ENCODE measurements at places on chromosomes 13 and 19.
A peak's percentile ranks its signal among the peaks of the same experiment; 100 is the strongest.

DNA sequence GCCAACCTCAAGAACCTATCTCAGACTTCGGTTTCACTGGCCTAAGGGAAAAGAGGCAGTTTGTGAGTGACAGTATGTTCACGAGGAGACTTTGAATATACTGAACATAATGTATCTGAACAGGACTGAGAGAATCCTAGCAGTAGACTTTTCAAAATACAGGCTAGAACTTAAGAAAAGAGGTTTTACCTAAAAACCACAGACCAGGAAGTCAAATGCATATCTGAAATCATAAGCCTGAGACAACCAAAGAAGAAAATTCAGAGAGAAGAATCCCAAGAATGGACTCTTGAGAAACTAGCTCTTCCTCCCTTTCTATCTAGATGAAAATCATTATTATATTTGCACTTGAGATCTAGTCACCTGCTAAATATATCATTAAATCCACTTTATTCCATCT is 17.6 kb downstream of the MYCBP2 start:
- no peak for DNase-seq

GRCh38 chr13:114286808-114287207 is 5.4 kb downstream of the UPF3A start:
- no peak for DNase-seq

DNA sequence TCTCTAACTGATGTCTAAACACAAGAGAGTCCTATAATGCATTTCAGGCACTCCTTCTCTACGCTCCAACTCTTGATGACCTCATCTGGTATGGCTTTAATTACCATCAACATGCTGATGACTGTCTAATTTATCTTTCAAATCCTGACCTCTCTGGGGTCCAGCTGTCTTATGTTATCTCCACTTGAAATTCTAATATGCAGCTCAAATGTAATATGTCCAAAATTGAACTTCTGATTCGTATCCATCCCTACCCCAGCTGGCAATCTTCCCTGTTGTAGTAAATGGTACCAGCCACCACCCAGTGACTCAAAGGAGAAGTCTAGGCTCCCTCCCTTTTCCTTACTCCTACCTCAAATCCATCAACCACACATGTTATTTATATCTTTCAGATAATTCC is 288.0 kb upstream of the SLC10A2 start:
- DNase-seq = no peak

DNA sequence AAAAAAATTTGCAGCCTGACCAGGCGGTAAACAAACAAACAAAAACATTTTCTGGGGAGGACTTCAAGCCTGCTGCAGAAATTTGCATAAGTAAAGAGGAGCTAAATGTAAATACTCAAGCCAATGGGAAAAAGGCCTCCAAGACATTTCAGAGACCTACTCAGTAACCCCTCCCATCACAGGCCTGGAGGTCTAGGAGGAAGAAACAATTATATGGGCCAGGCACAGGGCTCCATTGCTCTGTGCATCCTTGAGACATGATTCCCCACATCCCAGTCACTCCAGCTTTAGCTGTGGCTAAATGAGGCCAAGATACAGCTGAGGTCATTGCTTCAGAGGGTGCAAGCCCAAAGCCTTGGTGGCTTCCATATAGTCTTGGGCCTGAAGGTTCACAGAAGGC is 793.4 kb downstream of the SLITRK1 start:
- DNase-seq = no peak

GRCh38 chr13:113086991-113087922 is 18.3 kb upstream of the F7 start:
- no peak for DNase-seq

GRCh38 chr19:48770734-48771472 is 15.6 kb downstream of the FGF21 start:
- no peak for DNase-seq

DNA sequence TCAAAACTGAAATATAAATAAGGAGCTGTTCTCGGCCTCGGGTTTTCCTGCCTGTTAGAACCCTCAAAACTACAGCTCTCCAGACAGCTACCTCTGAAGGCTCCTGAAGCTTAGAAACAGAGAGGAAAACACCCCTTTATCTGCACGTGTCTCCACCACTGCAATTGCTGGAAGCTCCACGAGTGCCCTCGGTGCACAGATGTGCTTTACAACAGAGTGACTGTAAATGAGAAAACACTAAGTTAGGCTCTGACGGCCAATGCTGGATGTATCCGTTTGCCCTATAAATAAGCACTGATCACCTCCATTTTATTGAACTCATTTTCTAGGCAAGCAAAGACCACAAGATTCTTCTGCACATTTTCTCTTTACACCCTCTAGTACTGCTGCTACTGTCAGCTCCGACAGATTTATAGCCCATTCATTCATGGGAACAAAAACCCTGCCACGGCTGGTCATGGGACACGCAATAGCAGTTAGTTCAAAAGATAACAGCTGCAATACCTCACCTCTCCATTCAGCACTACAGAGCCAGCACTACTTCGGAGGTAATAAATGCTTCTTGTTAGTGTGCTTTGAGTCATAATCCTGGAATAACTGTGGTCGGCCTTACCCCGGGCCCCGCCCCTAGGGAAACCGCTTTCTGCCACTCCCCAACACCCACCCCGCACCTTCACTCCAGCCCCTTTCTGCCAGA is 241.1 kb upstream of the ZNF507 start:
- DNase-seq = no peak

DNA sequence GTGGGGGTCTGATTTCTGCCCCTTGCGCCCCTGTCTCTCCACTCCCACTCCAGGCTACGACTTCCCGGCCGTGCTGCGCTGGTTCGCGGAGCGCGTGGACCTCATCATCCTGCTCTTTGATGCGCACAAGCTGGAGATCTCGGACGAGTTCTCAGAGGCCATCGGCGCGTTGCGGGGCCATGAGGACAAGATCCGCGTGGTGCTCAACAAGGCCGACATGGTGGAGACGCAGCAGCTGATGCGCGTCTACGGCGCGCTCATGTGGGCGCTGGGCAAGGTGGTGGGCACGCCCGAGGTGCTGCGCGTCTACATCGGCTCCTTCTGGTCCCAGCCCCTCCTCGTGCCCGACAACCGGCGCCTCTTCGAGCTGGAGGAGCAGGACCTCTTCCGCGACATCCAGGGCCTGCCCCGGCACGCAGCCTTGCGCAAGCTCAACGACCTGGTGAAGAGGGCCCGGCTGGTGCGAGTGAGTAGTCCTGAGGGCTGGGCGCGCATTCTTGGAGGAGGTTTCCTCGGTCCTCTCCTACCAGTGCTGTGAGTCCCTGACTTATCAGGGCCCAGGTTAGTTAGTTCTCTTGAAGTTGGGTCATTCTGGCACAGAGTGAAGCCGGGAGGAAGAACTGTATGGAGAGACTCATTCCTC is 12.7 kb downstream of the EHD2 start:
- DNase-seq = no peak

GRCh38 chr13:100818711-100819110 is 144.1 kb upstream of the TMTC4 start:
- DNase-seq = no peak

- peak; percentile 71 for DNase-seq
Measured at GRCh38 chr13:60431108-60431700, 34.2 kb downstream of the TDRD3 start.

Data from CD4-positive, alpha-beta T cell treated with Interleukin-21 for 1 hour (primary cell).